HEK293T (cell line): ENCODE measurements at places on chromosomes 16 and 17.
A peak's percentile ranks its signal among the peaks of the same experiment; 100 is the strongest.

DNA sequence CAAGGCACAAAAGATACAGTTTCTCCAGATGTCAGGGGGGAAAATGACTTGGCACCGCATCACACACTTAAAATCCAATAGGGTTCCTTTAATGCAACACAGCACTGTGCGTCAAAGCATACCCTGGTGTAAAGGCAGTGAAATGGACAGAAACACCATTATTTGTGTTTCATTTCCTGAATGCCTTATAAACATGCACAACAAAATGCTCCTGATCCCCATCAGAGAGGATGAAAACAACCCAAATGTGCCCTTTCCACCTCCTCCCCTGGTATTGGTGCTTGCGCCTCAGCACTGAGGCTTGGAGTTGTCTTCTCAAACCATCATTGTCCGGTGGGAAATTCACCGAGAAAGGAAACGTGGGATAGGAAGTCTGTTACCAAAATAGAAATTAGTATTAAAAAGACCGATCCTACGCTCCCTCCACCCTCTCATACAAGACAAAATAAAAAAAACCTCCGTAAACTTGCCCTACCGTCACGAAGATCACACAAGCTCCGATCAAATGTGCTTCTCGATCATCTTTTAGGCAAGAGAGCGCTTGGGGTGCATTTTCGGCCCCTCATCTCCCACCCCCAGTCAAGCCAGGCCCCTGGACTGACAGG is 722 bp downstream of the CDC27 start:
- peak; percentile 13 for DNase-seq

DNA sequence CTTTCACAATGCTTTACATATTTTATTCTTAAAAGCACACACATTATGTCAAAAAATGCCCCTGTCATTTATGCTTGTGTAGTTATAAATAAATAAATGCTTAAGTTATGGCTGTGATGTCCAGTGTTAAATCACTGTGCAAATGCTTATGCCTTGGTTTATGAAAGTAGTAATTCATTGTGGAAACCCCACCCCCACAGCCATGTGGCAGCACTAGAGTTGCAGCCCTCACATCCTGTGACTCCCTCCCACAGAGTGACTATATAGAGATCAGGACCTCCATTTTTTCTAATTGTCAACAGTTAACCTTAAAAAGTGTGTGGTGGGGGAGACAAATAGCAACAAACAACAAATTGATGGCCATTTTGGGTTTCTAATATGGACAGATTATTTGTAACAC is 2.4 kb downstream of the SKAP1 start:
- no peak for DNase-seq

DNA sequence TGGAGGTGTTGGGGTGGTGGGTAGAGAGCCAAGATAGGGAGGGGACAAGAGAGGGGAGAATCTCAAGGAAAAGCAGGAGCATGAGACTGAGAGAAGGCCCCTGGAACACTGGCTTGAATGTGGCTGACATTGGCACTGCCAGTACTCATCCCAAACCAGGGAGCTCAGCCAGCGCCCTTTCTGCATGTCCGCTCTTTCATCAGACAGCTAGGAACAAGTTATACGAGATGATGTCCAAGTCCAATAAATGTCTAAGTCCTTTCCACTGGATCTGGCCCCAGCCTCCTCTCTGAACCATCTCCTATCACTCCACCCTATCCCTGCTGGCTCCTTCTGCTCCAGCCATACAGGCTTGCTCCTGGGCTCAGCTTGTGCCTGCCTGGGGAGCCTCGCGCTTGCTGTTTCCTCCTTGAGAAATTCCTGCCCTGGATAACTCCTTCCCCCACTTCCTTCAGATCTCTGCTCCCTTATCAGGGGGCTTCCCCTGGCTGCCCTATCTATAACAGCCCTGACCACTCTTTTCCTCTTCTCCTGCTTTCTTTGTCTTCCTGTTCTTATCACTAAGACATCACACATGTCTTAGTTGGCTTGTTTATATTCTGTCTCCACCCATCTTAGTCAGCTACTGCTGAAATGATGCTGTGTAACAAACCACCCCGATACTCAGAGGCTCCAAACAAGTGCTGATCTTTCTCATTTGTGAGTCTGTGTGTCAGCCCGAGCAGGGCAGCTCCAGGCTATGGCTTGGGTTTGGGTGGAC is 37.1 kb upstream of the MEOX1 start:
- no peak for DNase-seq

- no peak for DNase-seq
These were observed 46.8 kb downstream of the BRIP1 start for GRCh38 chr17:61816538-61816937.

GRCh38 chr16:29824589-29825144 is 4.4 kb downstream of the MVP start:
- no peak for DNase-seq

- no peak for DNase-seq
These were observed 618 bp downstream of the AANAT start for GRCh38 chr17:76467809-76468633.

DNA sequence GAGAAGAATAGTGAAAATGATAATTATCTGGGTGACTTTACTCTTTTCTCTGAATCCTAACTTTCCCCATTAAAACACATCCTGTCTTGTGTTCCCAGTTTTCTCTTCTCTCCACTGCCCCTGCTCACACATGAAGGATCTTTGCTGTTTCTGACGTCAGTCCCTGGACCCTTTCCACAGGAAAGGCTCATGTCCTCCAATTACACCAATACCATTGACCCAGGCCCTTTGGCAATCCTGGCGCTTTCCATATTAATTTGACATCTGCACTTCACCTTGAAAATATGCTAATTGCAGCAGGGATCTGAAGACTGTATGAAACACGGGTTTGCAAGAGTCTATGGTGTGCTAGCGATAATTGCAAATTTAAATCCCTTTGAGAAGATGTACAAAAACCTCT is 170.2 kb upstream of the GOT2 start:
- no peak for DNase-seq

DNA sequence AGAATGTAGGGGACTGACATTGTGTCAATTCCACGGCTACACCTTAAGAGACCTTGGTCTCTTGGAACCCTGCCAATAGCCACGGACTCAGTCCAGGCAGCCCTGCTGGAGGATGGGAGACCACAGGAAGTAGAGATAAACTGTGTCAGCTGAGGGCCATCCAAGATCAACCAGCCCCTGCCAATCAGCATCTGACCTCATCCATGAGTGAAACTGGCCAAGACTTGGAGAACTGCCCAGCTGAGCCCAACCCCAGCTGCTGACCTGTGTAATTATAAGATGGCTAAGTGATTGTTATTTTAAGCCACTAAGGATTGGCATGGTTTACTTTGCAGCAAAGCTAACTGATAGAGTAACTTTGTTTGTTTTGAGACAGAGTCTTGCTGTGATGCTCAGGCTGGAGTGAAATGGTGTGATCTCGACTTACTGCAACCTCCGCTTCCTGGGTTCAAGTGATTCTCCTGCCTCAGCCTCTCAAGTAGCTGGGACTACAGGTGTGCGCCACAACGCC is 13.3 kb upstream of the YWHAE start:
- no peak for DNase-seq

DNA sequence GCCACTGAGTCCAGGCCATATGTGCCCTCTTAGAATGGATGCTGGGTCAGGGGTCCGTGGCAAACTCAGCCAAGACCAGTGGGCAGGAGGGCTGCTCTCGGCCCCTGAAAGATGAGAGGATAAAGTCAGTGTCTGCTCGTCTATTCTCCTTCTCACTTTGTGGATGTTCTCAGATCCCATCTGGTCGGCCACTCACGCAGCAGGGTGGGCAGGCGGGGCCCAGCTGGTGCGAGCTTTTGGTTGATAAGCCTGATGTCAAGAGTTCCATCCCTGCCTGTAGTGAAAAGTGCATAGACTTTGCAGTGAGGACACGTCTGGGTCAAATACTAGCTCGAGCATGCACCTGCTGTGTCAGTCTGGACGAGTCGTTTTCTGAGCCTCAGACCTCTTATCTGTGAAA is 556.2 kb upstream of the EEF2KMT start:
- no peak for DNase-seq

DNA sequence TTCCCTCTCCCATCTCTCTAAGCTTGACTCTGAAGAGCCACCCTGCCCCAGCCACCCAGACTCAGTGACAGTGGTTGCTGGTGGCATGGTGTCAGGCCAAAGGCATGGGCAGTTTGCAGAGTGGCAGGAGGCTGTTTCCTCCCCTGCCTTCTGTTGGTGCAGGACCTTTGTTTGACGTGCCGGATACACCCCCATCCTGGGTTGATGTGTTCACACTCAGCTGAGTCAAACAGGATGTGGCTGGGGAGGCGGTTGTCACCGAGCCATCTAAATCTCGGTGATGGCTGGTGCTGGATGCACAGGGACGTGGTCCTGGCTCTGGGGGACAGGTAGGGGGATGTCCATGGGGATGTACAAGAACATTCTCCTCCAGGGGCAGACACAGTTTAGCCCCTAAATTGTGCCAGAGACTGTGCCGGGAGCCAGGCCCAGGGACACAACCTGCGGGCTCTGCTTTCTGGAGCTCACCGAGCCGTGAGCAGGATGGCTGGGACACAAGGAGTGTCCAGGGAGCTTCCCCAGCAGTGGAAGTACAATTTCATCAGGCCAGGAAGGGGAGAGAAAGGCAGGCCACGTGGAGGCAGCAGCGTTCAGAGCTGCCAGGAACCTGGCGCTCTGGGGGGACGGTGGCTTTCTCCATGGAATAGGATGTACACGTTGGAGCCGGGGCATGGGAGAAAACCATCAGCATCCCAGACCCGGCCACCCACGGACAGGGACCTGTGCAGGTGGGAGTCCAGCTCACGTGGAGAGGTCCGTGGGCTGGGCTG is 264.2 kb downstream of the SEC14L1 start:
- DNase-seq, result no peak

GRCh38 chr16:4601864-4602186 is 12.9 kb downstream of the UBALD1 start:
- DNase-seq, result no peak

GRCh38 chr16:67311607-67312488 is 14.7 kb downstream of the KCTD19 start:
- DNase-seq, result peak; percentile 18

- no peak for DNase-seq
These were observed at the start of gene OR1A1 for GRCh38 chr17:3207367-3207766. OR1A1 (plus strand) TSS chr17:3207667; CDS start chr17:3215621, 7,954 bp downstream.

DNA sequence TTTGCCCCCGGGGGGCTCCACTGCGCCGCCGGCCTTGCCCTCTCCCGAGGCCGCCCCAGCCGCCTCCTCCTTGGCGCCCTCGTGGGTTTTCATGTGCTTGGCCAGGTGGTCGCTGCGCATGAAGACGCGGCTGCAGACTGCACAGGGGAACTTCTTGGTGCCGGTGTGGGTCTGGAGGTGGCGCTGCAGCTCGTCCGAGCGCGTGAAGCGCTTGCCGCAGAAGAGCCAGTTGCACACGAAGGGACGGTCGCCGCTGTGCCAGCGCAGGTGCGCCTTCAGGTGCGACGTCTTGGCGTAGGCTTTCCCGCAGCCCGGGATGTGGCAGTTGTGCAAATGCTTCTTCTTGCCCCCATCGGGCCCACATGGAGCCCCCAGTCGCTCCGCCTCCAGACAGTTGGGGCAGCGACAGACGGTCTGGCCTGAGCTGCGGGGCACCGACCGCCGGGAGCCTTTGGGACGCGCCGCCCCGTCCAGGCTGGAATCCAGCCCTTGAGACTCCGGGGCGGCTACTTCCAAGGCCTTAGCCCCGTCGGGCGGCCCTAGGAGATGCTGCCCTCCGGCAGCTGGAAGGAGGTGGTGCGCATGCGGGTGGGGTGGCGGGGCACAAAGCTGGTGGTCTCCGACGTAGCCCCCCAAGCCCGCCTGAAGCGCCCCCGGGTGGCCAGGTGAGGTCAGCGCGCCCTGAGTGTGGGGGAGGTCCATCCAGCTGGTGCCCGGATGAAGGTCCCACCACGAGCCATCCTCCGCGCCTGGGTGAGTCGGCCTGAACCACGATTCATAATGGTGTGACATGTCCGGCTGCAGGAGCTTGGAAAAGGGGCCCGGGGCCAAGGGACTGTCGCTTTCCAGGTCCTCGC is 3.4 kb downstream of the SP6 start:
- DNase-seq, result no peak

GRCh38 chr16:65105171-65105570 is 16.7 kb downstream of the CDH11 start:
- no peak for DNase-seq

DNA sequence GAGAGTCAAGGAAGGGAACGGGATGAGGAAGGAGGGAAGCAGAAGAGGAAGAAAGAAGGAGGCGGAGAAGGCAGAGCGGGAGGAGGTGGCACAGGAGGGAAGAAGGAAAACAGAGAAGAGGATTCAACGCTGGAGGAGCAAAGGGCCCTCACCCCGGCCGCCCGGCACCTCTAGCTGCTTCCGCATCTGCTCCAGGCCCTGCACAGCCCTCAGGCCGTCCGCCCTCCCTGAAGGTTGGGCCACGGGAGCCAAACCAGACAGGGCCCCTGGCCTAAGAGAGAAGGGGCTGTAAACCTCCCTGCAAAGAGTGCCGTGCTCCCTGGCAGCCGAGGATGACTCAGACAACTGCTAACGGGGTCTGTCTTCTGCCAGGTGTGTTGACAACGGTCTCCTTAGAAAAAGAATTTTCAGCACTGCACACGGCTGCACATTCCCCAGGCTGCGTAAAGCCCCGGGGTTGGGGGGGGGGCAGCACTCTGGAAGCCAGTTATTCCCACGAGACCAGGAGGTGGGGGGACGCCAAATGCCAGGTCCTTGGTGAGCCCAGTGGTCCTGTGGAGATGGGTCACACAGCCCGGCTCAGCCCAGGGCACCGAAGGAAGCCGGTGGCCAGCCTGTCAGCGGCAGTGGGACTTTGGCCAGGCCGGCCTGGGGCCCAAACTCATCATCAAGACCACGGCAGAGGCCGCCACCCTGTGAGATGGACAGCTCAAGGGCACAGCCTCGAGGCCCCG is 29.1 kb downstream of the MRM3 start:
- DNase-seq, result no peak

- no peak for DNase-seq
These were observed 361.2 kb upstream of the ERCC4 start for GRCh38 chr16:13558752-13559151.

GRCh38 chr17:37737971-37738370 is 6.9 kb downstream of the HNF1B start:
- no peak for DNase-seq
